ENCODE measurements at places on chromosomes 12 and 14.

DNA sequence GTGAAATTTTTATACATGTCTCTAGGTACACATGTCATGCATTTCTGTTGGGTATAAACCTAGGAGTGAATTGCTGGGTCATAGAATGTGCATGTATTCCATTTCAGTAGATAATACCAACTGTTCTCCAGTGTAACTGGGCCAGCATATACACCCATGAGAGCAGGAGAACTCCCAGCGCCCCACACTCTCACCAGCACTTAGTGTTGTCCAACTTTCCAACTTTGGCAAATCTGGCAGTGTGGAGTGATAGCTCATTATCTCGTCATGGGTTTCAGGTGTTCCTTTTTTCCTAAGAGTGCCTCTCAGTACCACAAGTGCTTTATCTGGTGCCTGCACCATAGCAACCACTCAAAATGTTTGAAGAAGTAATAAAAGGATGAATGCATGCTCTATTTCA, 40.1 kb downstream of the NGB start:
- no peak for DNase-seq

- DNase-seq, result no peak
These were observed 3.7 kb downstream of the TAS2R42 start for GRCh38 chr12:11183011-11183410.

DNA sequence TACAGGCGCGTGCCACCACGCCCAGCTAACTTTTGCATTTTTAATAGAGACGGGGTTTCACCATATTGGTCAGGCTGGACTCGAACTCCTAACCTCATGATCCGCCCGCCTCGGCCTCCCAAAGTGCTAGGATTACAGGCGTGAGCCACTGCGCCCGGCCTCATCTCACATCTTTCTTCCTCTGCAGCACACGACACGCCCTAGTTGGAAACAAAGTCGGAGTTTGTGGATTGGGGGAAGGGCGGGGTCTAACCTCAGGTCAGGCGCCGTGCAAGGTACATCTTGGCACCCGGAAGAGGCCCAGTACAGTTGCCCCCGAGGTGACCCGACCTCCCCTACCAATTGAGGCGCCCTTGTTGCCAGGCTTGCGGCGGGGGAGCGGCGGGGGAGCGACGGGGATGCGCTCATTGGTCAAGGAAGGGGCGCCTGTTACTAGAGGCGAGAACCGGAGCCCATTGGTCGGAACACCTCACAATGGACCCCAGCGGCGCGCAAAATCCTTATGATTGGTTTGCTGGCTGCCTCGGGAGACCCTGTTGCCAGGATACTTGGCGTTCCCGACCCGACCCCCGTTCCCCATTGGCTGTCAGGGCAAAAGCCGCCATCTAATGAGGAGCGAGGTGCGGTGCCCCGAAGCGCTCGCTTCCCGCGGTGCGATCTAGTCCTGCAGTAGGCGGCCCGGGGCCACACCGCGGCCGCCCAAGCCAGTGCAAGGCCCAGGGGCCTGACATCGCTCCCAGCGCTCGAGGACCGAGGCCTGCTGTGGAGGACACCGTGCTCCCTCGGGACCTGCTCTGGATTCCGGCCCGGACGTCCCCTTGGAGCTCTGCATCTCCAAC, at the start of gene REC8:
Gene REC8, plus strand, starts transcription at position 659 of the 839 bp plus-strand sequence. CDS start 473 bp downstream, outside the sequence.
- DNase-seq, result no peak

DNA sequence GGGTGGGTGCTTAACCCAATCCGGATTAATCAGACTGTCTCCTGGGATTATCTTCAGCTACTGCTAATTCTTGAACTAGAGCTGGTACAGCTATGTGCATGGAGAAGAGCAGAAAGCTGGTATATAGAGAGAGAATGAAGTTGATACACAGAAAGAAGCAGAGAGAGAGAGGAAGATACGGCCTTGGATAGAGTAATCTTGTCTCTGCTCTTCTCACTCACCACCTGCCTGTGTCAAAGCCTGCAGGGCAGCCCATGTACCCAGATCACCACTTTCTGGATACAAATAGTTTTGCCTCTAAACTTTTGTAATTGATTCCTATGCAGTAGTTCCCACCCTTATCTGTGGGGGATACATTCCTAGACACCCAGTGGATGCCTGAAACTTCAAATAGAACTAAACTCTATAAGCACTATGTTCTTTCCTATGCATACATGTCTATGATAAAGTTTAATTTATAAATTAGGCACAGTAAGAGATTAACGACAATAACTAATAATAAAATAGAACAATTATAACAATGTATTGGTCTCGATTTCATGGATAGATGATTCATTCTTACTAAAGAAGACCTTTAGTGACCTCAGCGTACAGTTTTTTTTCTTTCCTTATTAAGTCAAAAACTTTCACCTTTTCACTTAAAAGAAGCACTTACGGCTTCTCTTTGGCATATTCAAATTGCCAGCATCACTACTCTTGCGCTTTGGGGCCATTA, 45.5 kb downstream of the YEATS4 start:
- no peak for DNase-seq

GRCh38 chr12:48192861-48193260, 9.4 kb downstream of the CCDC184 start:
- DNase-seq, result no peak

GRCh38 chr14:38150075-38150474, 57.6 kb upstream of the SSTR1 start:
- no peak for DNase-seq

- no peak for DNase-seq
These were observed 20.0 kb downstream of the PROX2 start for GRCh38 chr14:74855945-74856344.
